ENCODE measurements at places on chromosomes 12 and 14.

DNA sequence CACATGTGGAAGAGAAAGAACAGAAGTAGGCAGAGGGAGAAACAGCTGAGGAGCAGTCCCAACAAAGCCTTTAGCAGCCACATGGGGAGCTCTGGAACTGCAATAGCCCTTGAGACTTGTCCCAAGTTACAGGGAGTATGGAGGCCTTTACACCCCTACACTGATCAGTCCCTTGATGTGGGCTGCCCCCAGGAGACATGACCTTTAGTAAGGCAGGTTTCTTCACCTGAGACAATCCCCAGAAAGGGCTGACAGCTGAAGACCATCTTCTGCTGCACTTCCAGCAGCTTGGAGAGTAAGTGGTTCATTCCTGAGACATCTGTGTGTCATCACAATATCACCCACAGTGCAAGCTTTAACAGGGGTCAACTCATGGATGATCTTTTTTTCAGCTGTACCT, 8.6 kb upstream of the SNAPC1 start:
- no peak for DNase-seq

GRCh38 chr12:2893007-2893406, 2.3 kb downstream of the TULP3 start:
- no peak for DNase-seq

DNA sequence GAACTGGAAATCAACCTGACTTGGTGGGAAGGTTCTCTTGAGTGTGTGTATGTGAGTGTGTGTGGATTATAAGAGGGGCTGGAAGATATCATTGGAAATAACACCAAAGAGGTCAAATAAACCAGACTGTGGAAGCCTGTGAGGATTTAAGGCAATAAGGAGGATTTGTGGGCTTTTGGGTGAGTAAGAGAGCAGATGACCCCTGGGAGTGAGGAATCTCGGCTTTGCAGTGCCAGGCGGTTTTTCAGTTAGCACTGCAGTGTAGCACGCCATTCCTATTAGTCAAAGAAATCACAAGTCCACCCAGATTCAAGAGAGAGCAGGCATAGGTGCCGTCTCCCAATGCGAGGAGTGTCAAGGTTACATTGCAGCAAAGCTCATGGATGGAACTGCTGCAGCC, 63.3 kb downstream of the CALM1 start:
- DNase-seq, result no peak

DNA sequence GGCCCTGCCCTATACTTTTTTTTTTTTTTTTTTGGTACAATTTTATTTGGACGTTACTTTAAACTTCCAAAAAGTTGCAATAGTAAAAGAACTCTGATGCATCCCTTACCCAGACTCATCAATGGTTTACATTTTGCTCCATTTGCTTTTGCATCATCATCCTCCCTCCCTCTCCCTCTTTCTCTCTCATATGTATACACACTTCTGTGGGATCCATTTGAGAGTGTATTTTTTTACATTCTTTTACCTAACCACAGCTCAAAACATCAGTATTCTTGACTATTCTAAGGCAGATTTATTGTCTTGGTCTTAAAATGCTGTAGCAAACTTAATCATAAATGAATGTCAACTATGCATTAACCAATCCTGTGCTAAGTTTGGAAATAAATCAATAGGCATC, 111.6 kb downstream of the PRICKLE1 start:
- DNase-seq, result no peak

GRCh38 chr12:96294831-96295230, 100.7 kb downstream of the ELK3 start:
- no peak for DNase-seq

All from stimulated activated CD4-positive, alpha-beta T cell treated with anti-CD3 and anti-CD28 coated beads, Interleukin-15, amount 100 ng/mL, for 1 hour (primary cell).